ENCODE measurements at places on chromosomes 2 and 18.

DNA sequence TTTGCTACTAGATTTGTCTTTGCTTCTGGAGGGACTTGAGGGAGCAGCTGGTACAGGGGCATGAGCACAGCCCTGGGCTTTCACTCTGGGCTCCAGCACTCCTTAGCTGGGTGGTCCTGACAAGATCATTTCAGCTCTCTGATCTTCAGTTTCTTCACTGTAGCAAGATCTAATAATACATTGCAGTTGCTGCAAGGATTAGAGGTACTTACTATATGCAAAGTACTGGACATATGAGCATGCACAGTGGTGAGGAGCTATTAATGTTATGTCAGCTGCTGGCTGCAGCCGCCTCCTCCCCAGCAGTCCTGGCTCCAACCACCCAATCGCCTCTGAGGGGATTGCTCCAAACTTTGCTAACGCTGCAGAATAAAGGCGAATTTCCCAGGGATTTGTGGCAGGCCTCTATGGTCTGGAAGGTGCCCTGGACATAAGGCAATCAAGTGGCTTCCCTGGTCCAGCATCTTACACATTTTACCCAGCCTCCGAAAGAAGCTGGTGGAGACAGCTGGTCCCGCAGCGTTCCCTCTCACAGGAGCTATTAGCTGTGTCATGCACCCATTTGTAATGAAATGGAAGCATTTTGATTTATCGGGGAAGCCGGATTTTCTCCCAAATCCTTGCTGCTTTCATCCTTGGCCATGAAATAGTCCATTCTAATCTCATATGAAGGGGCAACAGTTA lies 96.7 kb downstream of the RHOB start:
- DNase-seq, result peak; percentile 22

DNA sequence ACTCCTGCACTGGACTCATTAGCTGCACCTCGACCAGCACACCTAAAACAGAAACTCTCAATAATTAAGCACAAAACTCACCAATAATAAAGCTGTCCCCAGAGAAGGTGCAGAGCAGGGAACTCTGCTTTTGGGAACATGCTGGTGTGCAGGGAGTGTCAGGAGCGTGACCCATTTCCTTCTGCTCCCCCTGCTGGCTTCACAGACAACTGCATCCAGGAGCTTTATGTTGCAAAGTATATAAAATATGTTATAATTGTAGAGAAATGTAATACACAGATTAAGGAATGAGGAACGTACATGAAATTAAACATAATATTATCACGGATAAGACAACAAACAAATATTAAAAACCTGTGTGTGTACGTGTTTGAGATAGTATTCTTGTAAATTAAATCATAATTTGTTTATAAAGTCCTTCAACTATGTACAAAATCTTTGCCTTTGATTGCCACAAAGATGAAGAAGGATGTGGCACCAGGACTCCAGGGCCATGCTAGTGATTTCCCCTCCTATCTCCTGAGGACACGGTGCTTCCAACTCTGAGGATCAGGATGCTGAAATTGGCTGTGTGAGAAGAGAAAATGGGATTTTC lies 68.6 kb upstream of the MAL start:
- no peak for DNase-seq

DNA sequence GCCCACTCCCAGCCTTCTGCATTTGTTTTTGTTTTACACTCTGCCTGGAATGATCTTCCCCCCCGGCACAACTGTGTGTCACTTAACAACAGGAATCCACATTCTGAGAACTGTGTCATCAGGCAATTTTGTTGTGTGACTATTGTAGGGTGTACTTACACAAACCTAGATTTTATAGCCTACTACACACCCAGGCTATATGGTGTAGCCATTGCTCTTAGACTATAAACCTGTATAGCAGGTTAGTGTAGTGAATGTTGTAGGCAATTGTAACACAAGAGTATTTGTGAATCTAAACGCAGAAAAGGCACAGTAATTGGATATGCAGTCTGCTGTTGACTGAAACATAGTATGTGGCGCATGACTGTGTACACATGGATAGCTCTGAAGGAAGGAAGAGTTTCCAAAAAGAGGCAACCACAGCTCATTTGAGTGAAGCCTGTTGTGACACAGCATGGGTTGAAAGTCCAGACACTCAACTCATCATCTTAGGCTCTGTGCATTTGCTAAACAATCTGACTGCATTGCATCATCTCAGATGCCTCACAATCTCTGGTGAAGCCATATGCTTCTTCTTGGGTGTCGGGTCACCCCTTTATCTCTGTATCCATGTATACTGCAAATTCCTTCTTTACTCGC lies 506.6 kb upstream of the SPHKAP start:
- no peak for DNase-seq

DNA sequence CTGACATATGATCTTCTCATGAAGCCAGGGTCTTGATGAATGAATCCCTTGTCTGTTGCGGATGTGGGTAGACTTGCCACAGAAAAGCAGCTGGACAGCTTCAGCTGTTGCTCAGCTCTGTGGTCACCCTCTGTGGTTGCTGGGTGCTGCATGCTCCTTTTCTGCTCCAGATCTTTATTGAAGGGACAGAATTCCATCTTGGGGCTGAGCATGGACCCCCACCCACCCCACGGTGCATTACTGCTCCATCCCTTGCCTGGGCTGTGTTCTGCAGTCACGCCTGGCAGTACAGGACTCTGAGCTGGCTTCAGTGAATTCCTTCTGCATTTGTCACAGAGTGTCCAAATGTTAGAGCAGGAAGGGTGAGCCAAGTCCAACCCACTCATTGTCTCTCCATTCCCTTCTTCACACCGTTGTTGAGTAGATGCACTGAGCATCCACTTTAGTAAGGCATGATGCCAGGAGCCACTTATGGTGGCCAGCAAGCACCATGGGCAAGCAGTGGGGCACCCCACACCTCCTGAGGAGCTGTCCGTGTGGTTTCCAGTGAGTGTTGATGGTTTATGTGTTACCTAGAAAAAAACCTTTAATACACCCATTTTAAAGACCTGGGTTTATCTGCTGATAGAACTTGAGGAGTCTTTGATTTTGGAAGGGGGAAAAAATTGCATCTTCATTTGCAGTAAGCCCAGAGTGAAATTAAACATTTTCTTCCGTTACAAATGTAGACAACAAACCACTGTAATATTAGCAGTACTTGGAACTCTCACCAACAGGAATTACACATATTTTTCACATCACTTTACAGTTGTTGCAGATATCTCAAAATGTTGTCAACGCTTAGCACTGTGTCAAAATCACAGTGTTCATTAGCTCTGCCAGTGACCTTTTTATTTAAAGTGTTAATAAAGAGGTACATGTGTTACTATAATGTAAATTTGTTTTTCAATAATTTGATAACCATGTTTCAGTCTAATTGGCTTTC lies 14.7 kb upstream of the ITGB6 start:
- DNase-seq, result no peak

- no peak for DNase-seq
Observed at GRCh38 chr2:126796931-126797621, 101.6 kb upstream of the TEX51 start.

GRCh38 chr2:179985163-179985820 lies 21.8 kb downstream of the CWC22 start:
- no peak for DNase-seq

DNA sequence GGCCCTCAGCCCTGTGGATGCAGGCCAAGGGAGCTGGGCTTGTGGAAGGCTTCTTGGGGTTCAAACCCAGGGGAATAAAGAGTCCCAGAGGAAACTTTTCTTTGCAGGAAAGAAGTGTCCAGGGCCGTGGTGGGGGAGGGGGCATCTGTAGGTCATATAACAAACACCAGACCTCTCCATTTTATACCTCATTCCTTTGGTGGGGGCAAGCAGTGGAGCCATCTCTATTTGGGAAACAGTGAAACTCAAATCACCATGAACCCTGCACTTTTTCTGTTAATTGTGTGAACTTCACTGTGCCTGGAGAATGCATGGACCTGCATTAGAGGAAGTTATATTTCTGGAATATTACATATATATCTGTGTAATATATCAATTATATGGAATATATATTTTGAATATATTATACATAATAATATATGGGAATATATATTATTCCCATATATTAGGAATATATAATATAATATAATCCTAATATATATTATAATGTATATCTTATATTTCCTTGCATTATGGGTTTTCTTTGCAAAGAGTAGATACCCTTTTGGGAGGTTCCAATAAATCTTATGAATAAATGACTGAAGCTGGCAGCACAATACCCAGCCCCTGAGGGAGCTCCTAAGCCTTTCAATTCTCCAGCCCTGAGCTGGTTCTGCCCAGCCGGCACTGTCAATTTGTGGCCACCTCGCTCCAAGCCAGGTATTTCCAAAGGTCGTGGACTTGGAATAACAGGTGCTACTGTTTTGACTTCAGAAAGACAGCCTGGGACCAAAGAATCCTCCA lies 97.7 kb upstream of the PKDCC start:
- DNase-seq, result no peak

DNA sequence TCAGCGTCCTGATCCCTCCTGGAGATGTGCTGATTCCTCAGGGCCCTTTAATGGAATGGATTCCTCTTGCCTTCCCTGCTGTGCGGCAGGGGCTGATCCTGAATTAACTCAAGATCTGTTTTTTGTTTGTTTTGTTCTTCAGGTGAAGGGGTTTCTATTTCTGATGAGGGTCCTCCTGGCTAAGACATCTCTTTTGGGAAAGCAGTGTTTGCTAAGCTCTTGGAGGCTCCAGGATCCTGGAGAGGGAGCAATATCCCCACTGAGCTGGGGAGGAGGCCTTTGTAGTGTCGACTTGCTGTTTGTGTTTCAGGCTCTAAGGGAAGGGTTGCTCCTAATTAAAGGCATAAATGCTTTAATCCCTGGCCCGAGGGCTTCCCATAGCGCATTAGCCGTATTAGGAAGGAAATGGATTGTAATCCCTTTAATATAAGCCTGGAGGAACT lies 65.3 kb upstream of the FOXI3 start:
- DNase-seq, result no peak

DNA sequence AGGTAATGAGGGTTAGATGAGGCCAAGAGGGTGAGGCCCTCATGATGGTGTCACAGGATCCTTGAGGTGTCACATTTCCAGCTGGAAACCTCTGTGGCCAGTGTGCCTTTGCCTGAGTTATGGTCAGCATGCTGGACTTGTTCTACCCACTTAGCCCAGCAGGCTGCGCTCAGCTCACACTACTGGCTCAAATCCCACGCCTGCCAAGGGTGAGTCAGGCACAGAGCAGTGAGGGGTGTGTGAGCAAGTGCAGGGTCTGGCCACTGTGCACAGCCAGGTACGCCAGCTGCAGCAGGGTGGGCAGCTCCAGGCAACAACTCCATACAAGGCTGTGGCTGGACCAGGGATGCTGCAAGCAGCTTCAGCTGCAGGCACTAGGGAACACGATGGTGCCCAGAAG lies 616.6 kb upstream of the FSHR start:
- peak; percentile 2 for DNase-seq

DNA sequence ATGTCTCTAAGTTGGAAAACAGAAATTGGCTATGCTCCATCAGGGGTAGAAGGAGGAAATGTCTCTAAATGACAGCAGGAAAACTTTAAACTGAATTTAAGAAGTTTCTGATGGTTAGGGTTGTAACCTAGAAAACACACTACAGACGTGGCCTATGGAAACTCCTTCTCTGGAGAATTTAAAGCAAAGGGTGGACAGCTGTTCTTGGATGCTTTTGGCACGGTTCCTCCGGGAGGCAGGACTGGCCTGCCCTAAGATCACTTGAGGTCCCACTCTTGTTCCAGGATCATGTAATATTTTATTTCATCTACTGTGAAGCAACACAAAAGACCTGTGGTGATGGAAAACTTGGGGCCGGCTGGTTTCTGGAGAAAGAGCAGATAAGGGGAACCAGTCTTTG lies 77.0 kb downstream of the NRP2 start:
- no peak for DNase-seq

GRCh38 chr2:196441527-196441926 lies 198.0 kb upstream of the CCDC150 start:
- no peak for DNase-seq

- DNase-seq, result no peak
Observed at GRCh38 chr2:74498500-74499266, 720 bp downstream of the LBX2 start.

DNA sequence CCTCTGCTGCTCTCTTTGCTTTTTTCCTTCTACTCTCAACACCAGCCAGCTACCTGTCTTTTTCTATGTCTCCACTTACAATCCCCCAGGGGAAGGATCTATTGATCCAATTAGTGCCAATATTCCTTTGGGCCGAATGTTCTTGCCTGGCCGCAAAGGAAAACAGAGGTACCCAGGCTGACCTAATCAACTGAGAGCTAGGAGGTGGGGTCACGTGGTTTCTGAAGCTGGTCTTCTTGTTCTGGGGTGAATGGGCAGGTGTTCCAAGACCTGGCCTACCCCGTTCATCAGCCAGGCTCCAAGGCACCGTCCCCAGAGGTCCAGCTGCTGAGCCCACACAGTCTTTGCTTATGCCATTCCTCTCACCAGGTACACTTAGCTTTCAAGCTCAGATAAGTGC lies 65.5 kb upstream of the EPAS1 start:
- no peak for DNase-seq

DNA sequence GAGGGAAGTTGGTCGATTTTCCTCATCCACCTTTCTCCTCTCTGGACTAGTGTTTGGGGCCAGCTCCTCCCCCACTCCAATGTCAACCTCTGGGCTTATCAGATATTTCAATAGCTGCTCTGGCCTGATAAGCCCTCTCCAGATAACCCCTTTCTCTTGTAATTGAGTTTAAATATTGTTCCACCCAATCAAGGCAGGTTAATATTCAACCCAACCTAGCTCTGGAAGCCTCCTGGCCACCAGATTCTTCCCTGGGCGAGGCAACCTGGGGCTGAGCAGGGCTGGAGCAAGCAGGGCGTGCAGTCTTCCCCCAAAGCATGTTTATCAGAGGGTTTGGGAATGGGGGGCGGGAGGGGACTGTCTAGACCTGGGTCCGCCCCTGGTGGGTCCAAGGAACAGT lies 73.8 kb downstream of the TFCP2L1 start:
- no peak for DNase-seq

DNA sequence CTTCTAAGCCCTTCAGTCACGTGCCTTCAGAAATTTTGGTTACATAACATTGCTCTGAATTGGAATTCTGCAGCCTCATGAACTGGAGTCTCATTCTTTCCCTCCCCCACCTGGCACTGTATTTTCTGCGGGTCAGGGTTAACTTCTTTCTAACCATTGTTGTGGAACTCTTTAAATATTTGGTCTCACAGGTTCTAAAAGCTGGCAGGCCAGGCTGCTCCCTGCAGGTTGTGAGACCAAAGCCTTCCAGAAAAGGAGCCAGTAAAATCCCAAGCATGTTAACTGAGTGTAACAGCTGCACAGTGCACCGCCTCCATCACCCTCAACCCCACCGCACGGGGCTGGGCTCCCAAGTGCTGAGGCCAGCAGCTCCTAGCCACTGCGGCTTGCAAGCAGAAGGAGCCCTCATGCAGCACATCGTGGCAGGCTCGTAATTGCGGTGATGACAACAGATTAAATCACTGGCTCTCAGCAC lies 174.1 kb upstream of the ALPP start:
- DNase-seq, result no peak

GRCh38 chr2:10333966-10334365 lies 31.3 kb downstream of the HPCAL1 start:
- no peak for DNase-seq

All from anterior cingulate cortex (tissue), 58 donors.